Pulmonary artery endothelial cell (primary cell): ENCODE measurements at places on chromosomes 4 and X. TPM values are rescaled to one million over a fixed set of nuclear protein-coding genes. Genes with fewer than 3 reads are reported as not detected.

Gene TRO
- 1.6 and 7.2 TPM in 2 replicates for total RNA-seq

Gene MAGEA2B
- total RNA-seq, result not detected in 2 replicates

Gene GLA
- 25.8 and 36.7 TPM in 2 replicates for total RNA-seq

Gene GPR173
- total RNA-seq, result 2.7 and 3.2 TPM in 2 replicates

DNA sequence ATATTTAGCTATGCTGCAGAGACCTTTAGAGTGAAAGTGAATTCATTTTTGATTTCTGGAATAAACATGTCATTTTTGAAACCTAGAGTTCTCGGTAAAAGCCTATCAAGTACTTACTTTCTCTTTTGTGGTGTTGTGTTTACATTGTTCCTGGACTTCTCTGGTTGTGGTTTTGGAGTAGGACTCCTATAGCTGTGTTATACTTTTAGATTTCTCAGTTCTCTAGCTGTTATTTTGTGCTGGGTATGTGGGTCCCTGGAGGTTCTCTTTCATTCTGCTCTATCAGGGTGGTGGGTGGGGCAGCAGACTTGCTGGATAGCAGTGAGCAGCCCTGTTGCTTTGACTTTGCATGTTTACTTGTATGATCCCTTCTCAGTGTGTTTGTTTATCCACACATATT lies 25.6 kb upstream of the MSMO1 start:
- no peak for DNase-seq

DNA sequence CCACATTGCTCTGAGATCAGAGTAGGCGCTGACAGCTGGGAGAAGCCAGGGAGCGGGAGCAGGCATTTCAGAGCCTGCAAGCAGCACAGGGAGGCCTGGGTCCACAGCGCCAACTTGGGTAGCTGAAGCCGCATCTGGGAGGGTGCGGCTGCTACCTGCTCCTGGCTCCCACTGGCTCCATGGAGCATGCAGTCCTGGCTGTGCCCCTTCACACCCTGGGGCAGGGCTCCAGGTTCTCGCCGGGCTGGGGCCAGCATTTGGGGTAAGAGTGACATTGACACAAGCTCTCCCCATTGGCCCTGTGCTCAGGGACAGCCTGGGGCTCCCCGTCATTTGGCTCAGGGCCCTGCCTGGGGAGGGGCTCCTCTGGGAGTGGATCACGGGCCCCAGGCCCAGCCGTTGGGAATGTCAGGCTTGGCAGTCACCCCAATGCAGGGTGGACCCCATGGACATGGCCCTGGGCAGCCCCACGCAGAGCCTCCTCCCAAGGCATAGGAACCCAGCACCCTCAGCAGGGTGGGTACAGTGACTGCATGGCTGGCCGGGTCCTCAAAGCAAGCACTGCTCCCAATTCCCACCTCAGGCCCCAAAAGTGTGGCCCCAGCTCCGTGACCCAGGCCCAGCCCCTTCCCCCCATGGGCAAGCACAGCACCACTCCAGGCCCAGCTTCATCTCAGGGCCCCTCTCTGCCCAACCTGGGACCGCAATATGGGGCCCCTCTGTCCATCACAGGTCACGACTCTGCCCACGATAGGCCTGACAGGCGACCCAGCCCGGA lies 82.4 kb downstream of the PRDM5 start:
- no peak for DNase-seq

- DNase-seq, result no peak
Observed at GRCh38 chr4:151144329-151145072, 45.1 kb downstream of the RPS3A start.

- DNase-seq, result peak; percentile 39
Observed at GRCh38 chrX:134949271-134949670, 41.5 kb upstream of the SMIM10 start.
